ENCODE measurements at places on chromosomes 6 and 20. TPM values are rescaled to one million over a fixed set of nuclear protein-coding genes. Genes with fewer than 3 reads are reported as not detected.

DNA sequence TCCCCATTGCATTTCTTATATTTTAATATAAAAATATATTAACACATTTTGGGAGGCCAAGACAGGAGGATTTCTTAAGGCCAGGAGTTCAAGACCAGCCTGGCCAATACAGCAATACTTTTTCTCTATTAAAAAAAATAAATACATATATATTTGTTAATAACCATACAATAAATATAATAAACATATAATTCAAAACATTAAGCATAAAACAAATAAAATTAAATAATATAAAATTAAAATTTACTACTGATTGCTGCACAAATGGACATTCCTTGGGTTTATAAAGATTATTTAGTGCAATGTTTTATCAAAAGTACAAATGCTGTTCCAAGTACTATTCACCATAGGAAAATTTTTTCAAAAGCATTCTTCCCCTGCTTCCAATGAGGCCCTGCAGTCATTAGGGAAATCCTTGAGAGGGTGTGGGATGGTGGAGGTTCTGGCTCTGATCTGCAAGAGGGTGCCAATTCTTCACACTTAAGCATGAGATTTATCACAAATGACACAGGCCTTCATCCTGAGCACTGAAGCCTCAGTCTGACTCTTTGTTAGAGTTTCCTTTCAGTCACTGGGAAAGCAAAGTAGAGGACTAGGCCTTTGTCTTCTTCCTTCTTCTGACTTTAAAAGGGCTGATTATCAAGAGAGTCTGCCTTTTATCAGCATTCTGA is 596.7 kb downstream of the EPM2A start:
- DNase-seq: no peak

DNA sequence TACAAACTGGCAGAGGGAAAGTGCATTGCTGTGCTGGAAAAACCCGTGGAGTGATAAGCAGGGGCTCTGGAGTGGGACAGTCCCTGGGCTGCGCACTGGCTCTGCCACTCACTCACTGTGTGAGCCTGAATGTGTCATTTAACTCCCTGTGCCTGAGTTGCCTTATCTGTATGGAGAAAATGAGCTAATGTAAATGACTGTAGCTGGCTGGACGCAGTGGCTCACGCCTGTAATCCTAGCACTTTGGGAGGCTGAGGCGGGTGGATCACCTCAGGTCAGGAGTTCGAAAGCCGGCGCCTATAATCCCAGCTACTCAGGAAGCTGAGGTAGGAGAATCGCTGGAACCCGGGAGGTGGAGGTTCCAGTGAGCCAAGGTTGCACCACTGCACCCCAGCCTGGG is 18.4 kb upstream of the RPN2 start:
- DNase-seq: no peak

DNA sequence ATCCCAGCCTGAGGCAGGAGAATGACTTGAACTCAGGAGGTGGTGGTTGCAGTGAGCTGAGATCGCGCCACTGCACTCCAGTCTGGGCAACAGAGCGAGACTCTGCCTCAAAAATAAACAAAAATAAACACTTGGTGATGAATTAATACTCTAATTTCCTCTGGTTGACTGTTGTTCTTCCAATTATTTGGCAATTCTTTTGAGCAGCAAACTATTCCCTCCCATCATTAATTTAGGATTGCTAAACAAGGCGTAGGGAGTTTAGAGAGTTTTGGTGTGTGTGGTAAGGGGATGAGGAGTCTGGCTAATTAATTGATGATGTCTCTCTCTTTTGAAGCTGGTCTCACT is 2.7 kb upstream of the ID1 start:
- no peak for DNase-seq

DNA sequence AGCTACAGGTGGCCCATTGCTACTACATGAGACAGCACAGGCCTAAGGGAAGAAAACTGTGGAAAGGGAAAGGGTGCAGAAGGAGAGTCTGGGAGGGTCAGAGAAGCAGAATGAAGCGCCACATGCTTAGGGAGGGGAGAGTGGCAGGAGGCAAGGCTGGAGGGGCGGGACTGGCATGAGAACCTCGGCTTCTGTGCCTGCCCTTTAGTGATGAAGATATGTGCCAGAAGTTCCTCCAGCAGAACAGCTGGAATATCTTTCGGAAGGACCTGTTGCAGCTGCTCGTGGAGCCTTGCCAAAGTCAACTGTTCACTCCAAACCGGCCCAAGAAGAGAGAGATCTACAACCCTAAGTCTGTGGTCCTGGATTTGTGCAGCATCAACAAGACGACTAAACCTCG is 61.8 kb downstream of the CNBD2 start:
- DNase-seq: no peak

DNA sequence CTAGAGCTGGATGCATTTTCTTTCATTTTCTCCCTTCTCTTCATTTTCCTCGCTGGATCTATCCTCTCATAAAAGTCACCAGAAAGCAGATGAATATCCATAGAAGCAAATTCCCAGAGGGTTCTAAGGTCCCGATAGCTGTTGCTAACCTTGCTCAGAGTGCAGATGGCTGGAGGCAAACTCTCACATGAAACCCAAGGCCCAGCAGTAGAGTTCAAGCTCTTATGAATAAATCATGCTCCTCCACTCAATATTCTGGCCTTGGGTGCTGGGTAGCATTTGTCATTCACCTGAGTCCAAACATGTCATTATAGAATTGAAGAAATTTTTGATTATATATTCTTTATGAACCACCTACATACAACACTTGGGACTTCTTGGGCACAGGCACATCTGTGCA is 539.7 kb upstream of the MARCKS start:
- no peak for DNase-seq

Gene PRICKLE4
- total RNA-seq: 0.46 TPM
